ENCODE measurements at places on chromosomes 5 and 9.

DNA sequence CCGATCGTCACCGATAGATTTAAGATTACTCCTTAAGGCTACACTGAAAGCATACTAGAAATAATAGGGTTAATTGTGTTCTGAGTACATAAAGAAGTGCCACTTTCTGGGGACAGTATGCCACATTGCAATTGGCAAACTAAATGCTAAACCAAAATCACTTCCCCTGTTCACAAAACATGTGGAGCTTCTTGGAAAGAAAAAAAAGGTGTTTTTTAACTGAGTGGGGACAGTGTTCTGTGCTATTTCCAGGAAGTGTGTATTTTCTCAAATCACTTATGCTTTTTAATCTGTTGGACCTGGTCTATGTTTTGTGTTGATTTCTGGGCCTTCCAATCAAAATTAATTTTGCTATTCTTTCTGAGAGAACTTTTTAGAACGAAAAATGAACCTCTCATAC lies 149.3 kb upstream of the MPDZ start:
- no peak for DNase-seq

DNA sequence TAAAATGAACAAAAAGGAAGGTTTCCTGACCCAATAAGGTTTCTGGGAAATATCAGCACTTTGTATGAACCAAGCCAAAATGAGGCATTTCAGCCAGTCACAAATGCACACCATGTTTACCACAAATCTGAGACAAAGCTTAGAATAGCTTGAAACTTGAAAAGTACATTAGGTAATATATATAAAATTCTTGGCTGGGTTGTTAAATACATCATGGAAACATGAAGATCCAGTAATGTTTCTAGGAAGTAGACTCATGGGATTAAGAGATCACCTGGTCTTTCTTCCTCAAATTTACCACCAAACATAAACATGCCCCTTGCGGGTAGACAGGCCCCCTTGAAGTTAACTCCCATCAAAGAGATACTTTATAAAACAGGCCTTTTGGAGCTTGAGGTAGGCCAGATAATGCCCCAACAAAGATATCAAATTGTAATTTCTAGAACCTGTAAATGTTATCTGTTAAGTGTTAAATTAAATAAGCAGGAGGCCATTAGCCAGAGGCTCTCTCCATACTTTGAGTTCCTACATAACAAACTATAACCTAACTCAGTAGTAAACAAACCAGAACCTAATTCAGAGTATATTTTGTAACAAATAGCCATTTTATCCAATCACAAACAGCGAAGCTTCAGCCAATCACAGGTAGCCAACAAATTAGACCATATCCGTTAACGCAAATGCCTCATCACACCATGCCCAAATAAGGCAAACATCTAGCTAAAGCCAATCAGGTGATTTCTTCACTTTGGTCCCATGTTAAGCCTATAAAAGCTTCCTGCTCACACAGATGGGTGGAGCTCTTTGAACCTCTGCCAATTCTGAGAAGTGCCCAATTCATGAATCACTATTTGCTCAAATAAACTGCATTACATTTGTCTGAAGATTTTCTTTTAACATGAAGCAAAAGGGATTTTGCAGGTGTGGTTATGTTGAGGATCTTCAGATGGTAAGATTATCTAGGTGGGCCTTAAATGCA lies 127.9 kb upstream of the TARS1 start:
- DNase-seq = peak; percentile 87

DNA sequence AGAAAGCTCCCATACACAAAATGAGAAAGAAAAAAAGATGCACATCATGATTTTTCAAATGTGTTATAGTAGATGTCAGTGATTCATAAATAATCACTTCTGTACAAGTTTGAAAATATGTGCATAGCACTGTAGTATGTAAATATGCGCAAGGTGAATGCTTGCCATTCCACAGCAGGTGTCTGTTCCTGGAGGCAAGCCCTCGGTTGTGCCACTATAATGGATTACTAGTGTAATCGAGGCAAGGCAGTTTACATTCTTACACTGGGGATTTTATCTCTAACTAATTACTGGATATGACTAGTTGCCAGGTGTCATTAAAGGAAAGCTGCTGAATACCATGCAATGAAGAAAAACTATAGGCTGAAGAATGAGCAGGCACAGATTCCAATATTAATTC lies 93.6 kb downstream of the ARHGEF28 start:
- DNase-seq = no peak

DNA sequence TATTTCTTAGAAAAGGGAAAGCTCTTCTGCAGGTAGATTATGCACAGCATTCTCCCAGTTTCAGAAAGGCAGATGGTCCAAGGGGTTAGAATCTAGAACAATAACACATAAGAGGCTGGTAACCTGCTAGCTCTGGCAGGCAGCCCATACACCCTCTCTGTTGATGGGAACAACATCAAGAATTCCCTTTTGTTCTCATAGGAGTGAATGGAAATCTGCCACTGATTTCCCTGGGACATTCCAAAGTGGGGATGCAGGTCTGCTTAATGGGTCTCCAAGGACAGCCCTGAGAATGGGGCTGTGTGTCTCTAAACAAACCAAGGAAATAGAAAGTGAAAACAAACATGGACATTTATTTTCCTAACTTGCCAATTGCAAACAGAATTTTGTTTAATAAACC lies 456.8 kb downstream of the EBF1 start:
- no peak for DNase-seq

GRCh38 chr5:109650493-109650892 lies 39.2 kb upstream of the MAN2A1 start:
- no peak for DNase-seq

GRCh38 chr9:114156657-114157421 lies 1.5 kb downstream of the COL27A1 start:
- peak; percentile 85 for DNase-seq
